ENCODE measurements at places on chromosomes 16 and 17. TPM values are rescaled to one million over a fixed set of nuclear protein-coding genes. Genes with fewer than 3 reads are reported as not detected.

Gene UNC119
- 23.1 TPM for total RNA-seq

Gene ABI3
- total RNA-seq = 44.1 TPM

Gene CRYM
- total RNA-seq = not detected

Gene HBA1
- not detected for total RNA-seq

Gene GNGT2
- total RNA-seq = 4.6 TPM

Gene ZNF263
- 46.0 TPM for total RNA-seq

Gene HSD17B1
- total RNA-seq = 0.65 TPM

Gene DEXI
- total RNA-seq = 44.0 TPM

All from vein endothelial cell (primary cell).